ENCODE measurements at places on chromosomes 2 and 18.

DNA sequence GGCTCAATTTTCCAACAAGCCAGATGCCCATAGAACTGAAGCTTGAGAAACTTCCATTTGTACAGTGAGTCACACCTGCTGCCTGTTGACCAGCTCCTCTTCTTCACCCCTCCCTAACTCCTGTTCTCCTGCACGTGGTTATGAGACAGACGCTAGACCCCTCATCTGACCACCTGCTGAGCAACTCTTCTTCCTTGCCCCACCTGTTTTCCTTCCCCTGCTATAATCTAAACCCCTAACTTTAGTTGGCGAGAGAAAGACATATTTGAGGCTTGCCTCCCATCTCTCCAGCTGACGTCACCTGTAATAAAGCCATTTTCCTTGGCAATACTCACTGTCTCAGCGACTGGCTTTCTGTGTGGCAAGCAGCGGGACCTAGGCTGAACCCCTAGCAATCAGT, 22.3 kb upstream of the ITM2C start:
- no peak for DNase-seq

GRCh38 chr2:19141234-19142004, 217.0 kb downstream of the OSR1 start:
- DNase-seq = no peak

GRCh38 chr18:5973099-5973498, 77.8 kb upstream of the TMEM200C start:
- DNase-seq = no peak

DNA sequence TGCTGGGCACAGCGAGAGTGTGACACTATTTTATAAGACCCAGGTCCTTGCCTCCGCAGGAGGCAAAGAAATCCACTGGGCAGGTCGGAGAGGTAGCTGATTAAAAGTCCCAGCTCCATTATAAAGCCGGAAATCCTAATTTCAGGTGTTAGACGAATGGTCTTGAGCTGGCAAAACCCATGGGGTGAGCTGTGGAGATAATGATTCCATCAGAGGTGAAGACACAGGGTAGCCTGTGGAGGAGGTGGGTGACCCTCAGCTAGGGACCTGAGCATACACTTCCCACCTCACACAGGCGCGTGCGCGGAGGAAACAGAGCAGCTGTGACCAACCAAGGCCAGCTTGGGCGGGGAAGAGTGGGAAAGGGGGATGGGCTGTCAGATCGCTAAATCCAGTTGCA, 201.7 kb upstream of the CXCR4 start:
- DNase-seq = no peak

DNA sequence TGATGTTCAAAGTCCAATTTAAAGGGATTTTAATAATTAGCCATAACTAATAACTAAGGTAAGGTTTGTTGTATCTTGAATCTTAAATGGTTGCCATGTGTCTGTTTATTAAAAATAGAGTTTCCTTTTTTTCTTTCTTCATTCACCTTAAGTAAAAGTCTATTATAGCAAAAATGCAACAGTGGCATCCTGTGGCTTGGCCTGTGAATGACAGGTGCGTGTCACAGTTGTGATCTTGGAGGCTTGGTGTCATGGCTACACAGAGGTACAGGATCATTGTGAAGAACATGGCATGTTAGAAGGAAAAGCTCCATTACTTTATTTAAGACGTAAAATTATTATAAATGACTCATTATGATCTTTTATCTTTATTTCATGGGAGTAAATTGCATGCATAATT, 246.1 kb downstream of the BCL2 start:
- no peak for DNase-seq

GRCh38 chr2:52345082-52345481, 1313.2 kb upstream of the NRXN1 start:
- DNase-seq = no peak

All from left renal pelvis (tissue), 4 donors.